ENCODE measurements at places on chromosomes 3 and 15. TPM values are rescaled to one million over a fixed set of nuclear protein-coding genes. Genes with fewer than 3 reads are reported as not detected.

DNA sequence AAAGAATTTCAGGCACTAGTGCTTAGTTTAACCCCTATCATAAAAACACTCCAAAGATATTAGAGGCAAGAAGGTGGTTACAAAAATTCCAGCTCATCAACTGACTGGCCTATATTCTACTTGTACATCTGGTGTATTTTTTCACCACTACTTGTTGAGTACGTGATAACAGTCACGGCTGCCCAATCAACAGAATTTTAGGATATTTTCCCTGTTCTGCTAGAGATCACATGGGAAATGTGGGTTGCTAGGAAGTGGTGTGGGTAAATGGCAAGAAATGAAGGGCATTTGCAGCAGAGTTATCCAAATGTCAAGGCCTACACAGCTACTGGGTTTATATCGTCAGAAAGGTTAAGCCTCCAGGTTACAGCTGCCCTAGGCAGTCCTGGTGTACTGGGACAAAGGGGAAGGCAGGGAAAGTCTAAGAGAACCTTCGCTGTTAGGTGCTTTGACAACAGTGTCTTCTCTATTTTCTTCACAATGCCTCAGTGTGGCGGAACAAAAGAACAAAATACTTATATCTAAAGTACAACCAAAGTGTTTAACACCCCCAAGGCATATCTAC lies 81.9 kb downstream of the FMN1 start:
- DNase-seq: no peak

DNA sequence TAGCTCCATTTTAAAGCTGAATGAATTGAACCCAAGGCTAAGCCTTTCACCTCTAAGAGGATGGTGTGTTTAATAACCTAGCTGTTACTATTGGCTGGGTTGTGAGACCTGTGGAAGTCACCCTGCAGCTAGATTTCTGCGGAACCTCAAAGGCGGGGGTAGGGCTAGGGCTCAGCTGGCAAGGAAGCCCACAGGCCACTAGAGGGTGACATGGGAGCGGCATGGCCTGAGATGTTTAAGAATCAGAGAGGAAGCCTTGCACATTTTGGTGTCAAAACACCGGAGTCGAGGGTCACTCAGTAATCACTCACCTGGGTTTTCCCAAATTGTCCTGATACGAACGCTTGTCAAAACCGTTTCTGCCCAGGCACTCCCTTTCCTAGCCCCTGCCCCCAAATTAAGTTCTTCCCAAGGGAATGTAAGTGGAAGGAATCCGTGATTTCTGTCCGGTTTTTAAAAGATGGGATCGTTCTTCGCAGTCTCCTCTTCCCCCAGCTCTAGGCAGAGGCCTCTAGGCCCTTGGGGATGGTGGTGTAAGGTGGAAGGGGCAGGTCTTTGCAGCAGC lies 3.8 kb upstream of the ACAD9 start:
- DNase-seq: no peak

DNA sequence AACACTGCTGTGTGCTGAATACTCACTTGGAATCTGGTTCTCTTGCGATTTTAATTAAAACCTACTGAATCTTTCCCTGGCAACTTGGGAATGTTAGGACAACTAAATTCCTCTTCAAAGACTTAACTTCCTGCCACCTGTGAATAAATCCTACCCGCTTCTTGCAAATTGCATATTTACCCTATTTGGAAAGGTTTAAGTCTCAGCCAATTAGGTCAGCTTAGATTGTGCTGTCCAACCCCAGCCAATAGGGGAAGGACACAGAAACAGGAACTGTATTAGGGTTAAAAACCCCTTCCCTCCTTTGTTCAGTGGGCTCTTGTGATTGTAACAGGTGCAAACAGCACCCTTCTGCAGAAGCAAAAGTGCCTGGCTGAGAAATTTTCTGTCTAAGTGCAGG lies 38.6 kb upstream of the FSTL1 start:
- DNase-seq: no peak

- no peak for DNase-seq
These were observed 48.2 kb upstream of the VGLL4 start for GRCh38 chr3:11691767-11692531.

GRCh38 chr15:48628832-48629231 lies 16.7 kb downstream of the FBN1 start:
- DNase-seq: no peak

DNA sequence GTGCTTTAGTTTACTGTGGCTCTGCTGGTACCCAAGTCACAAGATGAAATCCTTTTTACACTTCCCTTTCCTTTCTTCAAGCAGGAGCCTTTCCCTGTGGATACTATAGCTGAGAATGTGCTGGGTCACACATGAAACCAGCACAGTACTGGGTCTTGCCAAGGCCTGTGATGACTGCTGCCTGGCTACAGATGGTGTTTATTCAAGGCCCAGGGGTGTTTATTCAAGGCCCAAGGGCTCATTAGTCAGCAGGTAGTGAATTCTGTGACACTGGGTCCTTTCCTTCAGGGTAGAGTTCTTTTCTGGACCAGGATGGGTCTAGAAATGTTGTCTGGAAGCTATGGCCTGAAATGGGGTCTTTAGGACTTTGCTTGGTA lies 99.4 kb downstream of the SH3GL3 start:
- DNase-seq: no peak

- DNase-seq: no peak
These were observed 146.3 kb upstream of the LMCD1 start for GRCh38 chr3:8355346-8355745.

DNA sequence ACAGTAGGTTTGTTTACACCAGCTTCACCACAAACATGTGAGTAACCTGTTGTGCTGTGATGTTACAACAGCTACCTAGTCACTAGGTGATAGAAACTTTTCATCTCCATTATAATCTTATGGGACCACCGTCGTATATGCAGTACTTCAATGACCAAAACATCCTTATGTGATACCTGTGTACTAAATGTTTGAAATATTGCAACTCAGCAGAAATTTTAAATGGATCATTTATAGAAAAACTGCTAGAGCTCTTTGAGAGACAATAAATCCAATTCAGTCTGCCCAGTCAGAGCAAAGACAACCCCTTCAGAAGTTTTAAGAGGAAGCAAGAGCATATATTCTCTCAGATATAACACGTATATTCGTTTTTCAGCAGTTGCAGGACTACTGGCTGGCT lies 73.4 kb downstream of the THBS1 start:
- no peak for DNase-seq

DNA sequence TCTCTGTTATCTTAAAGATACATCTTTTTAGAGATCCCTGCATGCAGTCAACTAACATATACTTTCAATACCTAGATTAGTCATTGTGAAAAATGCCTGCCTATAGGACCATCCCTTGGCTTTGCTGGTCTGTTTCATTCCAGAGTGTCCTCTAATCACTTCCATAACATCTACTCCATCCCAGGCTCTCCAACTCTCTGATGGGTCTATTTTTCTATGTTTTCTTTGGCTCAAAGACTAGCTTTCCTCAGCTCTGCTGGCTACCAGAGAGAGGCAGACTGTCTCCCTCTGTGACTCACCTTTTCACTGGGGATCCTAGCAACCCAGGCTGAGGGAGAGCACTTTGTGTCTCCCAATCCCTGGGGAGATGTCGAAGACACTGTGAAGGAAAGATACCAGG lies 547.7 kb upstream of the MCTP2 start:
- no peak for DNase-seq

DNA sequence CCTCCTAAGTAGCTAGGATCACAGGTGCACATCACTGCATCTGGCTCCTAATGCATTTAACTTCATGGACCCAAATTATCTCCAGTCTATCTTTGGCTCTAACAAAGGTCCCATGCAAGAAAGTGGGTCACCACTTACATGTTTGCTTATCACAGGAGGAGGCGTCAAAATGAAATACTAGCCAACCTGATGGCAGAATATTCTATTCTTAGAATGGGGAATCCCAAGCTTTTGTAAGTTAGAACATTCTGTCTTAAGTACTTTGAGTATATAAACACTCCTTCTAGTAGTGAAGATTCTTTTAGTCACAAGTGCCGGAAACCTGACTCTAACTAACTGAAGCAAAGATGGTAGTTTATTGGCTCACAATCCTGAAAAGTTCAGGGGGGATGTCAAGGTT lies 72.0 kb upstream of the ADAMTS9 start:
- DNase-seq: no peak

- no peak for DNase-seq
These were observed 1134.8 kb downstream of the NSUN3 start for GRCh38 chr3:95197661-95198060.

DNA sequence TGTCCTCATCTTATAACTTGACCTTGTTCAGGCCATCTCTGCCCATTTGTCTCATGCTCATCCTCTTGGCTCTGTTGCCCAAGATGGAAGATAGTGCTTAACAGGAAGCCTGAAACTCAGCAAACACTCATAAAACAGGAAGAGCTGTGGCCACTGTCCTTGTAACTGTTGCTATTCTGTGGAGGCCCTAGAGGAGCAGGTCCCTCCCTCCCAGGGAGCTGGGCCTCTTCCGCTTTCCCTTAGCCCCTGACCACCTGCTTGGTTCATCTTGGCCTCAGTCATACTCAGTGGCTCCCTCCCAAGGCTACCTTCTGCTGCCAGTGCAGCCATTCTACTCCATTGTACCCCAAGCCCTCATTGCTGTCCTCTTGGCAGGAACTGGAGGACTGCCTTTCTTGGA lies 3.5 kb downstream of the MAPKAPK3 start:
- DNase-seq: no peak

GRCh38 chr3:72682936-72683452 lies 165.3 kb downstream of the SHQ1 start:
- no peak for DNase-seq

DNA sequence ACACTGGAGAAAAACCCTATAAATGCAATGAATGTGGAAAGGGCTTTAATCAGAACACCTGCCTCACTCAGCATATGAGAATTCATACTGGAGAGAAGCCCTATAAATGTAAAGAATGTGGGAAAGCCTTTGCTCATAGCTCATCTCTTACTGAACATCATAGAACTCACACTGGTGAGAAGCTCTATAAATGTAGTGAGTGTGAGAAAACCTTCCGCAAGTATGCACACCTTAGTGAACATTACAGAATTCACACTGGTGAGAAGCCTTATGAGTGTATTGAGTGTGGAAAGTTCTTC lies 7.4 kb upstream of the ZNF501 start:
- DNase-seq: no peak

- no peak for DNase-seq
These were observed 42.5 kb downstream of the ZNF445 start for GRCh38 chr3:44434834-44435510.

GRCh38 chr3:3089017-3089416 lies 21.2 kb downstream of the IL5RA start:
- no peak for DNase-seq

- no peak for DNase-seq
These were observed 14.1 kb downstream of the PTPN23 start for GRCh38 chr3:47394881-47395280.

GRCh38 chr15:59035201-59035600 lies 47.7 kb downstream of the RNF111 start:
- DNase-seq: no peak

DNA sequence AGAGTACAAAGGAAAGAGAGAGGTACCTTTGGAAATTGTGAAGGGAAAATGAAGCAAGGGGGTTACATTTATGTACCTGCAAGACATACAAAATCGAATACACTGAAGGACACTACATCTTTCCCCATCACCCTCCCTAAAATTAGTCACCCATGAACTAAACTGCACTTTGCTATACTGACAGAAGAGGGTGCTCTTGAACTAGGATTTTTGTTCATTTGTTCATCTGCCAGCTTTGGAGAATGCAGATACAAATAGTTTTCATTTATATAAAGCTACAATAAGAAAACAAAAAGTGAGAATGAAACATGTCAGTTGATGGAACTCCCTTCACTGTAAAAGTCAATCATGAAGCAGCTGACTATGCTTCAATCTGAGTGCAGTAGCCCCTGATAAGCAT lies 55.7 kb downstream of the PCCB start:
- DNase-seq: no peak

GRCh38 chr3:188124184-188124583 lies 29.8 kb upstream of the LPP start:
- DNase-seq: no peak

- DNase-seq: no peak
These were observed 370.5 kb downstream of the CTNNB1 start for GRCh38 chr3:41569632-41570305.

- no peak for DNase-seq
These were observed 18.9 kb downstream of the GREM1 start for GRCh38 chr15:32736701-32737061.

- DNase-seq: no peak
These were observed 650.0 kb upstream of the CFAP20DC start for GRCh38 chr3:59699648-59700320.

DNA sequence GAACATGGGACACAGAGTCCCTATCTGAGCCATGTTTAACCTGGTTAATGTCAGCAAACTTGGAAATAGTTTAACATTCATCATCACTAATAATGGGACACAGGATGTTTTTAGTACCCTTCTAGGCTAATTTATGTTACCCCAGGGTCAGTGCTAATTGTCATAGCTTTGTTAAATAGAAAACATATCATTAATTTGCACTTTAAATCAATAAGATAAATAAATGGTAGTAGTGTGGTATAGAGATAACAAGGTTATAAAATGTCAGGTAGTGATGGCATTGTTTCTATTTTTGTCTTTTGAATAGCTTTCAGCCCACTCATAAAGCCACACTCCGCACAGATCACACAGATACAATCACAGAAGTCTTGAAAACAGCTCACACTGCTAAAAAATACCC lies 534.9 kb downstream of the MECOM start:
- DNase-seq: no peak

- no peak for DNase-seq
These were observed 64.7 kb downstream of the ATP2B2 start for GRCh38 chr3:10440684-10441083.

SERPINI2 gene
- 1.6 TPM for total RNA-seq

GNAT1 gene
- total RNA-seq: not detected

NME9 gene
- total RNA-seq: 1.3 TPM

POPDC2 gene
- 6.9 TPM for total RNA-seq

IRAK2 gene
- 3.4 TPM for total RNA-seq

LRTM1 gene
- not detected for total RNA-seq

SEMA3B gene
- total RNA-seq: 11.1 TPM
